ENCODE measurements at places on chromosomes 3 and 15.

GRCh38 chr3:87546216-87546615, 269.8 kb upstream of the POU1F1 start:
- DNase-seq: no peak

DNA sequence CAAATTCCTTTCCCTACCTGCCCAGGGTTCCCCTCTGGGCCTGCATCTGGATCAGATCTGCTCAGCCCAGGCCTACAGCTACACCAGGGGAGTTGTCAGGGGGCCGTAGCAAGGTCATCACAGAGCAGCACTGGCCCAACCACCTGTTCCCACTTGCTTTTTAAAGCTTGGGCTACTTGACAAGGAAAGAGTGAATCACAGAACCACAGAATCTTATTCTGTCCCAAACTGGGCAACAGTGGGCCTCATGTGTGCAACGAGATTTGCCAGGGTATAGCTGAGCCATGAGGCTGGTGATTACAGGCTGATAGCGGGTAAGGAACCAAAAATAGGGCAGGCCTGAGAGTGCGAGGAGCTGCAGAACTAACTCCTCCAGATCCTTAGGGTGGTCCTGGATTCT, 66.7 kb downstream of the MYLK start:
- DNase-seq: no peak

DNA sequence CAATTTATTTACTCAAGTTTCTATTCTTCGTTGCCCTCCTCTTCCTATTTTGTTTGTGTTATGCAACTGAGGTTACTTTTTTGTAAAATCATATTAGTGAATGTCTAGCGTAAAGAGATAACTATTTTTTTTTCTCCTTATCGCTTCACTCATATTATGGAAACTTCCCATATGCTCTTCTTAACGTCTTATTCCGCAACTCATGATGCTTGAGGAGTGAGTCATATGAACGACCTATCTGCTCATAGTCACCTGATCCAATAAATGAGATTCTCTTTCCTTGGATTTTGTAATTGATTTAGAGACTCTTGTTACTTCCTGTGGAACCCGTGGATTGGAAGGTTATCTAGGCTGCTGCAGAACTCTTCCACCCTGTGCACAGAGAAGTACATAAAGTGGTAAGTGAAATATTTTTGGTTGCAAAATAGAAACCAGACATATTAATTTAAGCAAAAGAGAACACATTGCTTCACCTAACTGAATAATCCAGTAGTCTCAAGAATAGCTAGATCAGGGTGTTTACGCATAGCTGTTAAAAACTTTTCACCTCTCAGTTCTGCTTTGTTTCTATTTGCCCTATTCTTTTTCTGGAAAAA, 719.3 kb upstream of the SGO1 start:
- DNase-seq: no peak

GRCh38 chr3:155978324-155978723, 107.9 kb downstream of the GMPS start:
- no peak for DNase-seq

DNA sequence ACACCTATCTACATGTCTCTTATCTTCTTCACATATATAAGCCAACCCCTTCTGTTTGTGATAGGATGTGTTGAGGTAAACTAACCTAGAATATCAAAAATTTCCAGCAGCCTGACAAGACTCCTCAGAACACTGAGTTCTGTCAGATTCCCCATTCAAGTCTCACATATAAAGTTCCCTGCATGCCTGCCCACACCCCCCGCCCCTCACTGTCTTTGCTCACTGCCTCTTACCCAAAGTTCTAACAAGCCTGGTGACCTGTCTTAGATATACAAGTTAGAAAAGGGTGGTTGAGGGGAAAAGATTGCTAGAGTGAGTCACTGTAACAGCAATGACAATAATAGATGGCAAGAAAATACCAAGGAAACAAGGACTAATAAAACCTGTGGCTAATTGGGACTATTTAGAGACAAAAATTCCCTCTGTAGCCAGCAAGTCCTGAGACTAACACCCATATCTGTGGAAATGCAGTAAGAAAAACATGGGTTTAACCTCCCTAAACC, 40.1 kb downstream of the FBXO22 start:
- DNase-seq: no peak

DNA sequence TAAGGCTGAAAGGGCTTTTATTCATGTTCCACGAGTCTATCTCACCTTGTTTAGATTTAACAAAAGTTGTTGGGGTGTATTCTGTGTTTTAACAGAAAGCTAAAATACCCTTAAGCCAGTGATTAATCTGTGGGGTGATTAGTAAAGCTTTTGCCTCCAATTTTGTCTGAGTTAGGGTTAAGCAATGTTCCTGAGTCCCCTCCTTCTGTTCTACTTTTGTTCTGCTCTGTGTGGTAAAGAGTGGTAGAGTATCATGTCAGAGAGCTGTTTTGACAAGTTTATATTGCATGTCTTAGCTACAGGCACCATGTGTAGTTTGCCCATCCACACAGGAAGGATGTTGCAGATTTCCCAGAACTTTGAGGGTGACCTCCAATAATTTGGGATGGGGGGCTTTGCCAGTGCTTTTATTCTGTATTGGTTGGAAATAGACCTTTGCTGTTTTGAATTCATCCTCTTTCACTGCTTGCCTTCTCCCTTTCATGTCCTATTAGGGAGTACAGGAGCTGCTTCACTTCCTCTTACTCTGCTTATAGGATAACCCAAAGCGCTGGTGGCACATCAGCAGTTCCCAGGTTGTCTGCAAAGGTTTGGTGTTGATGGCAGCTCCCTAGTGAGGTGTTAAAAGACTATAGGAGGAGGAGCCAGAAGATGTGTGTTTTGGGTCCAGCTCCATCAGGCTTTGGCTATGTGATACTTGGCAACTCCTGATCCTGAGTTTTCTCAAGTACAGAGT, 7.4 kb downstream of the PDE8A start:
- peak; percentile 26 for DNase-seq

- DNase-seq: no peak
Observed at GRCh38 chr3:35971686-35972085, 332.4 kb downstream of the ARPP21 start.

- DNase-seq: no peak
Observed at GRCh38 chr3:30951826-30952225, 57.4 kb upstream of the GADL1 start.

DNA sequence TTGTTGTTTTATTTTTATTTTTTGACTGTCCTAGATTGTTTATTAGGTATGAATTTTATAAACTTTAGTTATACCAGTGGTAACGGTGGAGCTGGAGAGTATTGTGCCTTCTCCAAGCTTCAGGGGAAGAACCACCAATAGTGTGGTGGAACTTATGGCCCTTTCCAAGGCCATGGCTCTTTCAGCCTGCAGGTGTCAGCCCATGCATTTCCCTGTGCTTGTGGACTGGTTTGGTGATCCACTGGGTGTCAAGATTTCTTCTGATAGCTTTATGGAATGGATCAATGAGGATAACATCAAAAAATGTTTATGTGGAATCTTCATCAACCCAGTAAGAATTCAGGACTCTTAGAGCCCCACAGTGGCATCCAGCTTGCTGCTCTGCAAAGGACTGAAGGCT, 19.2 kb upstream of the SCAMP5 start:
- DNase-seq: no peak

GRCh38 chr15:66608881-66609280, 43.1 kb upstream of the LCTL start:
- DNase-seq: no peak

DNA sequence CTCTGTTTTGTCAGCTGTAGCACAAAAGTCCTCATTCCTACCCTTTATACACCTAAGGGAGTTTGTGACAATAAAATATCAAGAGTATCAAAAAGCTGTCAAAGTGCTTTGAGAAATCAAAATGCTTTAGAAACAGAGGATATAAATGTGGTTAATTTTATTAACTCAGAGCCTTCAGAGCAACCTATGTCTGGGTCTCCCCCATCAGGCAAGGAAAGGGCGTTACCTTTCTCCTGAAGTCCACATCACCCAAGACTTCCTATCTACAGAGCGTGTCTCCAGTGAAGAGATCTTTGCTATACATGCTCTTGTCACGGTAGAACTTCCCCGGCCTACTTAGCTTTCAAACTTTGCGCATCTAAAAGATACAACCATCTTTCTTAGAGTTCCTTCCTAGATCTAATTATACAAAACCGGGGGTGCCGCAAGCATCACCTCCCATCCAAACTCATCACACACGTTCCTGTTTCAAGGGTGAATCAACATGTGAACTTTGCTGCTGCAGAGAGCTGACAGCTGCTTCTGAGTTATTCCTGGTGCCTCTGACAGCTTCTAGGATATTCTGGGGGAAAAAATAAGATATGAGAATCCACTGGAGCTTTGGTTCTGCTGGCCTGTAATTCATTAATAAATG, 93.0 kb downstream of the RARB start:
- no peak for DNase-seq

GRCh38 chr3:173586166-173586565, 188.6 kb downstream of the NLGN1 start:
- DNase-seq: no peak

- DNase-seq: no peak
Observed at GRCh38 chr15:36449662-36450145, 129.7 kb upstream of the CDIN1 start.

GRCh38 chr15:67180035-67180434, 74.4 kb downstream of the AAGAB start:
- DNase-seq: no peak

DNA sequence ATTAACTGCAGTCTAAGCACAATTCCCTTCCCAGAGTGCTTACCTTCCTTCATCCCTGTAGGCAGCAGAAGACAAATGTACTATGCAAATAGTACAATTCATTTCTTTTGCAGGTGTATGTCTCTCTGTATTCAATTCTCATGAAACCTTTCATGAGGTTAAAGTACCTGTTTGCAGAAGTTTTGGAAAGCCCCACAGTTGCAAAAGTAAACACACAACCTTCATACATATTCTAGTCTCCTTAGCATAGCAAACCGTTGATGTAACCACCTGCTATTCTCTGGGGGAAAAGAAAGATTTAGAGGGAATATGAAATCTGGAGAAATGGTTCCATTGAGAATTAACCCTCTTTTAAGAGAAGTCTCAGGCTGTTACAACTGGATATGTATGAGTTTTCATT, 200.3 kb upstream of the SUCLG2 start:
- no peak for DNase-seq

DNA sequence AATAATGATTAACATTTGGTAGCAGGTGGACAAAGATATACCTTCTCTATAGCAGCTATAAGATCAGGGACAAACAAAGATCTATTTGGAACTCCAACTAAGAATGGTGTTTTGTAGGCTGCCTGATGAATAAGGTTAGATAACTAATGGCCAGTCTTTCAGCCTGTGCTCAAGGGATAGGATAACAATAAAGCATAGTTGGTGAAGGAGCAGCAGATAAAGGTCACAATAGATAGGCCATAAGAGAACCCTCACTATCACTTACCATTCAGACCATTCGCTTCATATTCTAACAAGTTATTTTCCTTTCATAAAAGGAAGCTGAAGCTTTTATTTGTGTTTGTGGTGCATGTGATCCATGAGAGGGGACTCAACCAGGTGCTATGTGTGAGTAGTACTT, 19.8 kb downstream of the EPM2AIP1 start:
- no peak for DNase-seq

DNA sequence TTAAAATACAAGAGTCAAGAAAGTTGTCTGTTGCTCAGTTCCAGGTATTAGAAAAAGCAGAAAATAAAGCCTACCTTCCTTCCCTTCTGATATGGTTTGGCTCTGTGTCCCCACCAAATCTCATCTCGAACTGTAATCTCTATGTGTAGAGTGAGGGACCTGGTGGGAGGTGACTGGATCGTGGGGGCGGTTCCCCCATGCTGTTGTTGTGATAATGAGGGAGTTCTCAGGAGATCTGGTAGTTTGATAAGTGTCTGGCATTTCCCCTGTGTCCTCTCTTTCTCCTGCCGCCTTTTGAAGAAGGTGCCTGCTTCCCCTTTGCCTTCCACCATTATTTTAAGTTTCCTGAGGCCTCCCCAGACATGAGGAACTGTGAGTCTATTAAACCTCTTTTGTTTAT, 288.8 kb upstream of the LMCD1 start:
- DNase-seq: no peak

DNA sequence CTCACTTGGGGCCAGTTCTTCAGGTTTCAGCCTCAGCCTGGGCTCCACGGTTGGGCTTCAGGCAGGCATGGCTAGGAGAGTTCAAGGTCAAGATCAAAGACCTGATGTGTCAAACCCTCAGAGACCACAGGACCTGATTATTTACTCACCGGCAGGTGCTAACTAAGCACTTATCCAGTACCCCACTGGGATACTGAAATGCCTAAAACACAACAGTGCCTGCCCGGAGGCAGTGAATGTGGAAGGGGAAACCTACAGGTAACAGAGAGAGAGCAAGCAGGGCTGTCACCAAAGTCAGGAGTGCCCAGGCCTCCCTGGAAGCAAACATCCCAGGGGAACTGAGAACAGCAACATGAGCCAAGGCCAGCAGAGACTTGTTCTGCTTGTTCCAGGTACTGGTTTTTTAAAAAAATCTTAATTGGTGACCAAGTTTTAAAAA, 6.7 kb downstream of the IDH2 start:
- no peak for DNase-seq

DNA sequence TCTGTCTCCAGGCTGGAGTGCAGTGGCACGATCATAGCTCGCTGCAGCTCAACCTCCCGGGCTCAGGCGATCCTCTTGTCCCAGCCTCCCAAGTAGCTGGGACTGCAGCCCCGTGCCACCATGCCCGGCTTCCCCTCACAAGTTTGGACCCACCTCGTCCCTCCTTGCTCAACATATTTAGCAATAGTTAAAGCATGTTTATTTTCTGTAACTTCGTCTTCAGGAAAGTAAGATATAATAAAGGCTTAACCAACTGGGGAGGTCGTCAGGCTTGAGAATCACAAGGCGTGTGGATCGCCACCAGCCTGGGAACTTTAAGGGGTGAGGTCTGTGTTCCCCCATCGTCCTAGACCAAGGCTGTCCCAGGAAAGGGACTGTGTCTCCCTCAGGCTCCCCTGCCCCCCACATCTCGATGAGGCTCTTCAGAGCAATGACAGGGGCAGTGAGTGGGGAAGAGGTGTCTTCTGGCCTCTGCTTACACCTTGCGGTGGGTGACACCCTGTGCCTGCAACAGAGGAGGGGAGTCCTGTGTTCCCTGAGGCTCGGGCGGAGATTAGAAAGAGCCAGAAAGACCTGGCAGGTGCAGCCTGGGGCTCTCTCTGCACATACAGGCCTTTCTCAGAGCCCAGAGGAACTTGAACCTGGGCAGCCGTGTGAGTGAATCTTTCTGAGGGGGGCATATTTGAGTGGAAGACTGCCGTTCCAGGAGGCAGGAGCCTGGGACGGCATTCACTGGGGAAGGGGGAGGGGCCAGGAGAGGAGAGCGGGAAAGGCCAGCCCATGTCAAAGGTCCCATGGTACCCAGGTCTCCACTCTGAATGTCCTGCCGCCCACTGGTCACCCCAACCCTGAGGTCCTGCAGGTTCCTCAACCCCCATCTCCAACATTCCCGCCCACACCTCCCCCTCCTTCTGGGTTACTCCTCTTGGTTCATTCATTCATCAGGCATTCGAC, 152.3 kb downstream of the SMAD6 start:
- DNase-seq: peak; percentile 38
